ENCODE measurements at places on chromosomes 3 and 15.

DNA sequence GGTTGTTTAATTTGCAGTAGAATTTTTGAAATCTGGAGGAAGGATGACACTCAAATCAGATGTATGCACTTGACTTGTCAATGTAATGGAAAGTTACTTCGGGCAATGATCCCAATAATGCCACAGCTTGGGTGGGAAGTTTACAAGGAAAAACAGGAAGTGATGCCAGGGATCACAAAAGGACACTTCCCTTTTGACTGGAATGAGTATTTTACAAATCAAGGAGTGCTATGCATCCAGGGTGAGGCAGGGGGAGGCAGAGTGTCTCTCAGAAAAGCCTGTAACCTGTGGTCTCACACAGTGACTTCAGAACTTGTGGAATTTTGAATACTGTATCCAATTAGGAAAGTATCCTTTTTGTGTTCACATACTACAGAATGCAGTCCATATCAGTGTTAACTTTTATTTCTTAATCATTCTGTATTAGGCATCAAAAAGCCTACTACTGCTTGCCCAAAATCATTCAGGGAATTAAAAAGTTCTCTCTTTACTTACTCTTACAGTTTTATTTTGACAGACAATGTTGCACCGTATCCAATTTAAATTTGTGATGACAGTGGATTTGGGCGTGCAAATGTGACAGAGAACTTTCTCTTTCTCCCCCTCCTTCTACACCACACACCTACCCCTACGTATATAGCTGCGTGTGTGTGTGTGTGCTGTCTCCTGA is 445.1 kb downstream of the MECOM start:
- DNase-seq: no peak

- DNase-seq: no peak
These were observed 167.2 kb upstream of the SLC2A2 start for GRCh38 chr3:171193693-171194092.

DNA sequence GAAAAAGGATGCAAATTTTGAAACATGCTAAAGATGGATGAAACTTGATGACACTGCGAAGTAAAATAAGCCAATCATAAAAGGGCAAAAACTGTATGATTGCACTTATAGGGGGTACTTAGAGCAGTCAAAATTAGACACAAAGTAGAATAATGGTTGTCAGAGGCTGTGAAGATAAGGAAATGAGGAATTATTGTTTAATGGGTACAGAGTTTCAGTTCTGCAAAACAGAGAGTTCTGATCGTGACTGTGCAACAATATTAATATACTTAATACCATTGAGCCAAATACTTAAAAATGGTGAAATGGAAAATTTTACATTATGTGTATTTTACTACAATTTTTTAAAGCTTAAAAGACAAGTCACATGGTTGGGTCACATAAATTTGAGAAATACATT is 35.1 kb downstream of the UBE3A start:
- no peak for DNase-seq

- DNase-seq: no peak
These were observed 449.3 kb upstream of the THRB start for GRCh38 chr3:24943961-24944360.

DNA sequence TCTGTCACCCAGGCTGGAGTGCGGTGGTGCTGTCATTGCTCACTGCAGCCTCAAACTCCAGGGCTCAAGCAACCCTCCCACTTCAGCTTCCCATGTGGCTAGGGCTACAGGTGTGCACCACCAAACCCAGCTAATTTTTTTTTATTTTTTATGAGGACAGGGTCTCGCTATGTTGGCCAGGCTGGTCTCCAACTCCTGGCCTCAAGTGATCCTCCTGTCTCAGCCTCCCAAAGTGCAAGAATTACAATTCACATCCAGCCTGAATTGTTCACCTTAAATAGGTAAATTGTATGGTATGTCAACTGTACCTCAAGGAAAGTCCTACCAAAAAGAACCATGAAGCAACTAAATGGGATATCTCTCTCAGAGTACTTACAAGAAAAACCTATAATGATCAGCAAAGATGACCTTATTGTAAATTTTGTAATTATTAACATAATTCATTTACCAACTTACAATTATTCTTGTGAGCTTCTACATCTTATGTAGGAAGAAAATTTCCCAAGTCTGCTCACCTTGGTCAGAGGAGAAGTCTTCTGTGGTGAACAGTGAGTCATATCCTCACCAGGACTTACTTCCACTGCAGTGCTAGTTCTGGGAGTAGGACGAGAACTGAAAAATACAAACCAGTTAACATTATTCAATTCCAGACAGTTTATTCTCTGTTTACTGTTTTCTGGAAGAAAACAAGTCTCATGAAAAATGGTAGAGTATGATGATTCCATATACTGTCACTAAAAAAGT is 54.4 kb downstream of the ULK4 start:
- DNase-seq: no peak

DNA sequence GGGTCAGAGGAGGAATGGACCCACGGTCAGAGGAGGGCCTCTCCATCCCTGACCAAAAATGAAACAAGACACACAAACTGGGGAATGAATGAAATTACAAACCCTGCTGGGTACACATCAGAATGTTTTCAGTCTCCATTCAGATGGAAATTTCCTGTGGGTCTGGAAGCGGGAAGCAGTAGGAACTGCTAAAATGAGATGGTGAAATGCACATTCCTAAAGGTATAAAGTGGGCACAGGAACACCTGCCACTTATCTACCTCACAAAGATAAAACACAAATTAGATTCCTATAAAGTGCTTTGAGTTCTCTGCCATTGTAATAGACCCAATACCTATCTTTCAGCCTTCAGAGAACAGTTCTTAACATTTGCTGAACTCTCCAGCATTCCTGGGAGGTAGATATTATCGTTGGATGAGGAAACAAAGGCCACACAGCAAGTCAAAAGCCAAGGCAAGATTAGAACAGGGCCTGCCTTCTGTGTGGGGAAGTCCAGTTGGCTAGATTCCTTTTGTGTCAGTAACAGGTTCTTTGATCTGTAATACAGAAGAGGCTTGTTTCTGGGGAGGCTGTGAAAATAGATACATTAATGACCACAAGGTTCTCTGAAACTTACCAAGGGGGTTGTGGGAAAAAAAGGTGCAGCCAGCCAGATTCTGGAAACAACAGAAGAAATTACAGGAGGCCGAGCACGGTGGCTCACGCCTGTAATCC is 98.4 kb downstream of the IGF2BP2 start:
- no peak for DNase-seq

DNA sequence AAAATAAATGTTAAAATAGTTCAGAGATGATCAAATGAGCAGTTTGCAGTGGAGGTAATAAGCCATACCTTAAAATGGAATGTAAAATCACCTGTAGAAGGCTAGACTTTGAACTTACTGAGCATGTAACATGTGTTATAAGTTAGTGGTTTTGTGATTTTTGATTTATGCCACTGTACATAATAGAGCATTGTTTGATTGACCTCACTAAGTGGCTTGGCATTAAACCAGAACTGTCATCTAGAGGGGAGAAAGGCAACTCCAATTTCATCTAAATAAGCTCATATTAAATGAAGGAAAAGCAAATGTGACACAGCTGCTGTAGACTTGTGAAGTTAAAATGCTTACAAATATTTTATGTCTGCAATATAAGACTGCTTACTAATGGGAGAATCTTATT is 387.9 kb downstream of the ZIC1 start:
- no peak for DNase-seq

Measured in stimulated activated CD8-positive, alpha-beta memory T cell treated with anti-CD3 and anti-CD28 coated beads, Interleukin-2, amount 100 ng/mL, for 48 hours (primary cell).